ENCODE measurements at places on chromosomes 4 and X.
A peak's percentile ranks its signal among the peaks of the same experiment; 100 is the strongest.

GRCh38 chrX:149198980-149199732 is 305.9 kb downstream of the IDS start:
- DNase-seq = no peak

DNA sequence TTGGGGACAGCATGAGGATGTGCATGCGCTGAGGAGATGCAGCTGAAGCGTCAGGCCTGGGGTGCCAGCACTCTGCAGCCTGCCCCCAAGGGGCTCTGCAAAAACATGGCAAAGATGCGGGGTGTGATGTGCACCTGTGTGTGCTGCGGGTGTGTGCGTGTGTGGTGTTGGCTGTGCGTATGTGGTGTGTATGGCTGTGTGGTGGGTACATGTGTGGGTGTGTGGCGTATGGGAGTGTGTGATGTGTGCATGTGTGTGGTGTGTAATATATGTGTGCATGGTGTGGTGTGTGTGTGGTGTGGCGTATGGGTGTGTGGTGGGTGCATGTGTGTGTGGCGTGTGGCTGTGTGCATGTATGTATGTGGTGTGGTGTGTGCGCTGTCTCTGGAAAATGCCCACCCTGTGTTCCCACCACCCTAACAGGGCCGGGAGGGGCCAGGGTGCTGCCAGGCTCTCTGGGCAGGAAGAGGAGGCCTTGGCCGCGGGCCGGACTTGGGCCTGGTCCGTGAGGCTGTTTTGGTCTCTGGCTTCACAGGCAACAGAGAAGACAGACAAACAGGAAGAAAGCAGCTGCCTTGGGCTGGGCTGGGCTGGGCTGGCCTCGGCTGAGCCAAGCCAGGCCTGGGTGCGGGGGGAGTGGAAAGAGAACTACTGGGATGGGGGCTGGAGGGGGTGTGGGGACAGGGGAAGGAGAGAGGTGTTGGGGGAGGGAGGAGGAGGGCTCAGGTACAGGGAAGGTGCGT is 1.1 kb upstream of the AVPR2 start:
- no peak for DNase-seq

GRCh38 chr4:180789929-180790328 is 1453.3 kb upstream of the TENM3 start:
- no peak for DNase-seq

DNA sequence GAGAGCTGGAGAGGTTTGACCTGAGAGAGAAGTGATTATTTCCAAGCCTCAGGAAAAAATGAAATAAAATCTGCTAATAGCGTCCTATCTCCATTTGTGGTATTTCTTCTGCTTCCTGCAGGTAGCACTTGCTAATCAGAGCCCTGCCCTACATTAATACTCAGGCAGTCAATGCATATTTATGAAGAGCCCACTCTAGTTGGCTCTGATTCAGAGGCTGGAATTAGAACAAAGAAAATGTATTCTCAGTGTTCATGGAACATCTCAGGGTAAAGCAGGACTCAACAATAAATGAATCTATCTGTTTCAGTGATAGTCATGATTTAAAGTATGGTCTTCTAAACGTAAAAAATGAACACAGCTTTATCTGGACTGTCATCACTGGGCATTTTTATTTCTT is 1.4 kb upstream of the ATP8A1 start:
- no peak for DNase-seq

GRCh38 chr4:336893-337142 is 796 bp upstream of the ZNF141 start:
- no peak for DNase-seq

GRCh38 chr4:120691536-120691935 is 231.0 kb downstream of the PRDM5 start:
- DNase-seq = no peak

- no peak for DNase-seq
Measured at GRCh38 chr4:68416591-68416990, 30.7 kb upstream of the TMPRSS11E start.

DNA sequence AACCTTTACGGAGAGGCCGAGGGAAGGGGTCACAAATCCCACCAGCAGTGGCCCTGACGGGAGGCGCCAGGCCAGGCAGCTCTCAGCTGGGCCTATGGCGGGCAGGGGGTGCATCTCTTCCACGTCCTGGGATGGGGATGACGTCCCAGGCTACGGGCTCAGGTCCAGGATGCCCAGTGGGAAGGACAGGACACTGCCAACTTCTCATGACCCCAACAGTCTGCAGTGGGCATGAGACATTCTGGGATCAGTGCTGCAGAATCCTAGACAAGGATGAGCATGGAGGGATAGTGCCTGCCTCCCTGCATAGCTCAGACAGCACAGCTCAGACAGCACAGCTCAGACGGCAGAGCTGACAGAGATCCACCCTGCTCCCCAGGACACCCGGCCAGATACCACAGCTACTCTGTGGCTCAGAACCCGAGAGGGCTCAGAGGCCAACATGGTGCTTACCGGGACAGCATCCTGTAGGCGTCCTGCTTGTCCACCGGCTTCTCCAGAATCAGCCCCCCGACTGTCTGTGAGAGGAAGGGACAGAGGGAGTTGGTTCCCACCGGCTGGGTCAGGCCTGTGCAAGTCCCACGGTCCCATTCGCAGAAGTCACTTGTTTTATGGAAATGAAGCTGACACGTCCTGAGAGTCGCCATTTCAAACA is 17.3 kb downstream of the ASMTL start:
- no peak for DNase-seq

GRCh38 chr4:27115221-27115620 is 254.6 kb downstream of the STIM2 start:
- no peak for DNase-seq

GRCh38 chrX:51860679-51861078 is 32.7 kb upstream of the MAGED1 start:
- DNase-seq = peak; percentile 8

GRCh38 chr4:38630519-38630918 is 33.5 kb upstream of the KLF3 start:
- no peak for DNase-seq

DNA sequence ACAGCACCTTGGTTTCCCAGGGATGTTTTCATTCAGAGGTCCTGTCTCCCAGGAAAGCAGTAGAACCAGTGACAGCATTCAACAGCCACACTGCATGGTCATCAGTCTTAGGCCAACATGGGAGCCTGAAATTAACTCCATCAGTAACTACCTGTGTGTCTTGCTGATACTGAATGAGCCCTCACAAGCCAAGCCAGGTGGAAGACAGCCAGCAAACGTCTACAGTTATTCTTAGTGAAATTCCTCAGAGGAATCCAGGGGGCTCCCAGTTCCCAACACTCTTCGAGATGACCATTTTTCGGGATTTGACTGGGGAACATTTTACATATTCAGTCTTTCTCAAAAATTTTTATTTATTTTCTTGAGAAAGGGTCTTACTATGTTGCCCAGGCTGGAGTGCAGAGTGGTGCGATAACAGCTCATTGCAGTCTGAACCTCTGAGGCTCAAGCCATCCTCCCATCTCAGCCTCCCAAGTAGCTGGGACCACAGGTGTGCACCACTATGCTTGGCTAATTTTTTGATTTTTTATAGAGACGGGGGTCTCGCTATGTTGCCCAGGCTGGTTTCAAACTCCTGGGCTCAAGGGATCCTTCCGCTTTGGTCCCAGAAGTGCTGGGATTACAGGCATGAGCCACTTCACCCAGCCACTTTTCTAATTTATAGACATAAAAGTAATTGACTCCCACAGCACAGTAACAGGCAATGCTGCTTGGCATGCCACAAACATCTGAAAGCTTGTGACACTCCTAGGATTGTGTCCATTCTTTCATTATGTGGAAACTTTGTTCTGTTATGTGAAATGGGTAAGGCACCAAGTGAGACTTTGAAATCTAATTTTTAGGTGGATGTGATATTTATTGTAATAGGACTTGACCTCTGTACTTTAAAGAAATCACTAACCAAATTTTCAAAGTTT is 116.9 kb downstream of the SOWAHB start:
- no peak for DNase-seq

GRCh38 chrX:68945603-68946228 is 116.9 kb downstream of the EFNB1 start:
- no peak for DNase-seq

GRCh38 chr4:163440040-163440439 is 33.5 kb downstream of the TKTL2 start:
- DNase-seq = no peak

DNA sequence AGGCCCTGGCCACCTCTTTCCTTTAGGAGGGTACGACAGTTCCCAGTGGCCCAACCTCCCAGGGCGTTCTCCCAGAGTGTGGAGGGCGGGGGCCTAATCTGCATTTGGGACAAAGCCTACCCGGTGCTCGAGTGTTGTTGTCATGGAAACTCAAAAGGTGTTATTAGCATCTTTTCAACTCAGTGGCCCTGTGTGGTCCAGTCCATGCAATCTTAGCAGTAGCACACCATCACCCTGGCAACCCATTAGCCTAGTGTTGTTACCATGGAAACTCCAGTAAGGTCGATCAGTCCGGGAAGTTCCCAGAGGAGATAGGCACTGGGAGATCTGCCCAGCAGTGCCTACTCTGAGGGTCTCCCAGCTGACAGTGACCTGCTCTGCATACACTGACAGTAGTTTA is 20.2 kb downstream of the APLN start:
- DNase-seq = no peak

GRCh38 chr4:7398788-7399439 is 35.8 kb downstream of the PSAPL1 start:
- no peak for DNase-seq

DNA sequence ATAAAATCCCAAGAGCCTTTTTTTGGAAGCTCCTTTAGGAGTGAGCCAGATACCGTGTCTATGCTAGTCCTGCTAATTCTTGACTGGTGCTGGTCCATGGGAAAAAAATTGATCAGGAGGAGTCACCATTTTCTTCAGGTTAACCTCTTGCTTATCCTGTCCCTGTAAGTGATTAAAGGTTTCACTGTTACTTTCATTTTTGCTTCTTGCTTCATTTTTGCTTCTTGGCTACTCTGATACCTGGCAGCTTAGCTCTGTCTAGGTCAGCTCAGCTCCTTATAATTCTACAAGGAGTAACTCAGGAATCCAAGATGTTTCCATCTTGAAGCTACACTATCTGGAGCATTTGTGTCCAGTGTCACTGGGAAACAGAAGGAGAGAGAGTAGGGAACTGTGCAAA is 45.7 kb downstream of the AFM start:
- peak; percentile 27 for DNase-seq

GRCh38 chr4:163447481-163447880 is 26.1 kb downstream of the TKTL2 start:
- no peak for DNase-seq

DNA sequence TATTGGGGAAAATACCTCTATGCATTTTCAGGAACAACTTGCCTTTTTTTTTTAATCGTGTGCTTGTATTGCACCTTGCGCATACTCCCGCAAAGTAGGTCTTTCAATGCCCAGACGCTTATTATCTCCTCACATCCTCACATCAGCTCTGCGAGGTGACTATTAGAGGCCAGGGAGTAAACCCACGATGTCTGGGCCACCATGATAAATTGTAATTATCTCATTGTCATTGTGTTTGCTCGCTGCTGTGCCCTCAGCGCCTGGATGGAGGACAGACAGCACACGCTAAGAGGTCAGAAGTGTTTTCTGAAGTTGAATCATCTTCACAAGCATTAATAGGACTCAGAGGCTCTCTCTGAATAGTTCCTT is 1.0 kb upstream of the RELL1 start:
- no peak for DNase-seq

GRCh38 chrX:41350976-41351569 is 17.1 kb downstream of the DDX3X start:
- DNase-seq = no peak

- no peak for DNase-seq
Measured at GRCh38 chr4:8526363-8526855, 53.8 kb upstream of the GPR78 start.

- DNase-seq = no peak
Measured at GRCh38 chr4:109966891-109967481, 54.3 kb downstream of the EGF start.

DNA sequence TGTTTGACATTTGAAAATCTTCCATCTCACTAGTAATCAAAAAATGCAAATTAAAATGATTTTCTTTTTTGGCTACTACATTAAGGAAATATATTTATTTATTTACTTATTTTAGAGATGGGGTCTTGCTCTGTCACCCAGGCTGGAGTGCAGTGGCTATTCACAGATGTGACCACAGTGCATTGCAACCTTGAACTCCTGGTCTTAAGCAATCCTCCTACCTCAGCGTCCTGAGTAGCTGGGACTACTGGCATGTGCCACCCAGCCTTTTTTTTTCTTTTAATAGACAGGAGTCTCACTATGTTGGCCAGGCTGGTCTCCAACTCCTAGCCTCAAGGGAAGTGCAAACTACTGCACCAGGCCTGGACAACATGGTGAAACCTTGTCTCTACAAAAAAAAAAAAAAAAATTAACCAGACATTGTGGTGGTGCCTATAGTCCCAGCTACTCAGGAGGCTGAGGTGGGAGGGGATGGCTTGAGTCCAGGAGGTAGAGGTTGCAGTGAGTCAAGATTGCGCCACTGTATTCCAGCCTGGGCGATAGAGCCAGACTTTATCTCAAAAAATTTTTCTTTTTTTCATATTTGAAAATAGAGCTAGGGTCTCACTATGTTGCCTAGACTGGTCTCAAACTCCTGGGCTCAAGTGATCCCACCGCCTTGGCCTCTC is 4.4 kb upstream of the SMIM14 start:
- no peak for DNase-seq

- no peak for DNase-seq
Measured at GRCh38 chr4:170025523-170026252, 507 bp downstream of the MFAP3L start.

GRCh38 chr4:6596948-6597347 is 22.0 kb downstream of the MAN2B2 start:
- no peak for DNase-seq

- DNase-seq = no peak
Measured at GRCh38 chr4:84814094-84814750, 152.3 kb downstream of the WDFY3 start.

DNA sequence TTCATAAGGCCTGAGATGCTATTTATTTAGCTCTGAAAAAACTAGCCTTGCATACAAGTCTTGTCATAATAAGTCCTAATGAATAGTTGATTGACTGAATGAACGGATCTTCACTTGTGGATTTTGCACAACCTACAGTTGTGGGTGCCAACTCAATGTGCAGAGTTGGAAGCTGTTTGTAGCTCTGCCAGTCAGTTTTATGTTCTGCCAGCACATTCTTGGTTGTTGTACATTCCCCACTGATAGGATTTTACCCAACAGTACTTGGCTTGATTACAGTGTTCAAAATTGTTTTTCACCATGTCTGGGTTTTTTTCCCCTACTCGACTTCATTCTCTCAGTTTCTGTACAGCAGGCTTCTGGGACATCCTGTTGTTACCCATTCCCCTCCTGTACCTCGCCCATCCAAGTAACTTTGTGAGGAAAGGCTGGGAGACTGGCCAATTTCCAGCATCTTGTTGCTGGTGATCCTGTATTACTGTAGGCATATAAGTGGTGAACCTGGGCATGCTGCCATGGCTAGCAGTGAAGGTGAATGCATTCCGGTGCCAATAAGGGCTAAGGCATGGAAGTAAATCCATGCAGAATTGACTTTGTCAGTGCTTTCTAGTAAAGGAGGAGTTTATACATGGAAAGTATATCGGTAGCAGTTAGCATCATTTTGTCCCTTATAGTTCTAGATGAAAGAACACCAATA is 22.8 kb downstream of the IL1RAPL1 start:
- DNase-seq = no peak

GRCh38 chr4:102298716-102299115 is 46.6 kb downstream of the SLC39A8 start:
- DNase-seq = no peak

- DNase-seq = no peak
Measured at GRCh38 chr4:2025817-2026216, 17.0 kb upstream of the NELFA start.
